CD4-positive, alpha-beta T cell (primary cell): ENCODE measurements at places on chromosomes 16 and 17.

DNA sequence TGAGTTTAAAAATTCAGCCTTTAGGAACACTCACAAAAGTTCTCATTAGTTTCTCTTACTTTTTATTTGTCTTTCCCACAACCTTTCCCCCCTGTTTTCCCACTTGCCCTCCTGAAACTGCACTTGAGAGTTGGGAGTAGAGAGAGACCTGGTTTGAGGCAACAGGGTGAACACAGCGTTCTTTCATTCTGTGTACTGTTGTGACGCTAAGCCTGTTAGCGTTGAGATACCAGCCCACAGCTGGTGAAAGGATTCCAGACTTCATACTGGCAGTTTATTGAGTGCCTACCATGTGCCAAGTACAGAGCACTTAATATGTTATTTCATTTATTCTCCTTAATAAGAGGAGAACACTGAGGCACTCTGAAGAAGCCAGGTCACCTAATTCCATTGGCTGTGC is 10.3 kb downstream of the TNRC6C start:
- no peak for DNase-seq

- no peak for DNase-seq
These were observed 7.3 kb downstream of the TRIM65 start for GRCh38 chr17:75889454-75889853.

GRCh38 chr16:10895053-10895946 is 18.3 kb downstream of the CIITA start:
- DNase-seq = no peak

DNA sequence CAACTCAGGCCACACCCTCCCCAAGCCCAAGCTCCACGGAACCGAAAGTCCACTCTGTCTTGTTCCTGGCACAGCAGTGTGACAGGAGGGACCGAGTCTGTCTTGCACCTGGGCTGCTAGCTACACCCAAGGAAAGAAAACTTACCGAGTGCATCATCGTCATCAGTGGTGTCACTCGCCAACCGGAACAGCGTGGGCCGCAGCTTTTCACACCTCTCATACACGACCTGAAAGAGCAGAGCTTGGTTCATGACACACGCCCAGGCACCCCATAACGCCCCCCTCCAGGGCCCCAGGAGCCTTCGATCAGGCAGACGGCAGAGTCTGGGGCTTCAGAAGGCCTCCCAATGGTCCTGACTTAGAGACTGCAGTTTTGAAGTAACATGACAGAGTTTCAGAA is 27.5 kb downstream of the GGA2 start:
- no peak for DNase-seq

DNA sequence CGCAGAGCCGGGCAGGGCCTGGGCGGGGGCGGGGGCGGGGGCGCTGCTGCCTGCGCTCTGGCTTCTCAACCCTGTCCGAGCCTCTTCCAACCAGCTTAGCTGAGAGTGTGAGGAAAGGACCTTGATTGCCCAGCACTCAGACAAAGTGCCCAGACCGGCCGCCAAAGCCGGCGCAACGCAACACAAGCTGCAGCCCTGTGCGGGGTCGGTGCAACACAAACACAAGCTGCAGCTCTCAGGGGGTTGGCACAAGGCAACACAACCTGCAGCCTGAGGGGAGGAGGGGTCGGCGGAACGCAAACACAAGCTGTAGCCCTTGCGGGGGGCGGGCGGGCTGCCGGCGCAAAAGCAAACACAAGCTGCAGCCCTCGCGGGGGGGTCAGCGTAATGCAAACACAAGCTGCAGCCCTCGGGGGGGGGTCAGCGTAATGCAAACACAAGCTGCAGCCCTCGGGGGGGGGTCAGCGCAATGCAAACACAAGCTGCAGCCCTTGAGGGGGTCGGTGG is 60.0 kb downstream of the KLHDC4 start:
- DNase-seq = no peak

DNA sequence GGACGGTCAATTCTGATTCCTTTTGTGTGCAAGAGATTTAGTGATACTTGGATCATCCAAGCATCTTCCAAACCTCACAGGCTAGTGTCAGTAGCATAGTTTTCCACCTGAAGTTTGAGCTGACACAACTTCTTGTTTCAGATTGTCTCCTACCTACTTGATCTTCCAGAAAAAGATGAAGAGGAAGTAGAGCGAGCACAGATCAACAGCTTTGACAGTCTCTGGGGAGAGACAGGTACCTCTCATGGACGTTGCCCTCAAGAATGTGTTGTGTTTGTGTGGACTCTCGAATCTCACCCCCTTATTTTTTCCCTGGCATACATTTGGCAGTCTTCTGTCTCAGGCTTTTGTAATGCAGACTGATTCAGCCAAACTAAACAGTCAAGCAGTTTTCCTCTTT is 47.4 kb downstream of the CYB561 start:
- DNase-seq = no peak

DNA sequence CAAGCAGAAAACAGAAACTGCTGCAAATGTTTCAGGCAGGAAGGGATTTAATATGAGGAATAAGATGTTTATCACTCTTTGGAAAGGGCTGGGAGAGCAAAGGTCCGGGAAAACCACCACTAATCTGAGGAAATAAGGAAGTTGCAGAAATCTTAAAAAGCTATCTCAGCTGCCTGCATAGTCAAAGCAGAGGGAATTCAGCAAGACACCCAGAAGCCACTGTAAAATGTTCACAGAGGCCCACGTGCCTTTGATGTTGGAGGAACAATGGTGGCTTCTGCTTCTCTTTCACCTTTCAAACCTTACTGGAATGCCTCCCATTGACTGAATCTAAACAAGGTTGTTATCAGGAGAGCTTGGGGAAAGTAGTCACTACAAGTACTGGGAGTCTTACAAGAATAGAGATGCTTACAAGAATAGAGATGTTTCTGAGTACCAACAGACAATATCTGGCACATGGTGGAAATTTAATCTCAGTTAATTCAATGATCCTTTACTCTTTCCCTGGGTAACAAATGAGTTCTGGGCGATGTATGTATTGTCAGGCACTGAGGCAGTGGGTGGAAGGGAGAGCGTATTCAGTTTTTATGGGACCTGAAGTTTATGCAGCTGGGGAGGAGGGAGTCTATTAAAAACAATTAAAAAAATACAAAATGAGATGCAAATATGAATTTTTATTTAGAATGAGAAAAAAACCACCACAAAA is 56.1 kb upstream of the MED13 start:
- DNase-seq = no peak

DNA sequence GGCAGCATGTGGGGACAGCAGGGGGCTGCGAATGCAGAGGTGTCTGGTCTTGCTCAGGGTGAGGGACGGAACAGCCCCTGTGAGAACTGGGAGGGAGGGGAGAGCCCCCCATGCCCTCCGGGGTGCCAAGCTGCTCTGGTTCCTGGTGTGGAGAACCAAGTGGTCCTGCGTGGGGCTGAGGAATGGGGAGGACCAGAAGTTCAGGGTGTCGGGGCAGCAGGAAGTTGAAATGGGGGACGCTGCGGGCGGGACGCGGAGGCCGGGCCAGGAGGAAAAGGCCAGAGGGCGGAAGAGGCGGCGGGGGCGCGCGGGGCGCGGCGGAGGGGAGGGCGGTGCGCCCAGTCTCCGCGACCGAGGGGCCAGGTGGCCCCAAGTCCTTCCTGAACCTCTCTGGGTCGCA is 3.6 kb downstream of the ALDH3A1 start:
- DNase-seq = no peak

GRCh38 chr17:329784-330420 is 22.7 kb downstream of the RPH3AL start:
- no peak for DNase-seq

- DNase-seq = no peak
These were observed 471.2 kb upstream of the HSBP1 start for GRCh38 chr16:83336603-83337002.

GRCh38 chr17:15087946-15088345 is 177.2 kb downstream of the PMP22 start:
- DNase-seq = no peak

GRCh38 chr16:81838794-81839193 is 59.7 kb downstream of the PLCG2 start:
- DNase-seq = no peak

DNA sequence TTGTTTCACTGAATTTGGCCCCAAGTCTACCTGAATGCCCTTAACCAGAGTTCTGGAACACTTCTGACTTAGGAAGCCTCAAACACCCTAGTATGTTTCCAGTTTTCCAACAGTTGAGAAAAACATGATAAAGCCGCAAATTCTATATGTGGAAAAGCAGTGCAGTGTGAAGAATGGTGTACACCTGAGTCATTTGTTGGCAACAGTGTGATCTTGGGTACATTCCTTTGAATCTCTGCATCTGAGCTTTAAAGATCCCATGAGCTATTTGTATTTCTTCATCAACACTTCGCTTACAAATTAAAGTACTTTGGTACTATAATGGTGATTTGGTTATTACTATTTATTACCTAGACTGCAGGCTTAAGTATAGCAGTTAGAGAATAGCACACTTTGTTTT is 93.6 kb upstream of the TBX2 start:
- DNase-seq = no peak

DNA sequence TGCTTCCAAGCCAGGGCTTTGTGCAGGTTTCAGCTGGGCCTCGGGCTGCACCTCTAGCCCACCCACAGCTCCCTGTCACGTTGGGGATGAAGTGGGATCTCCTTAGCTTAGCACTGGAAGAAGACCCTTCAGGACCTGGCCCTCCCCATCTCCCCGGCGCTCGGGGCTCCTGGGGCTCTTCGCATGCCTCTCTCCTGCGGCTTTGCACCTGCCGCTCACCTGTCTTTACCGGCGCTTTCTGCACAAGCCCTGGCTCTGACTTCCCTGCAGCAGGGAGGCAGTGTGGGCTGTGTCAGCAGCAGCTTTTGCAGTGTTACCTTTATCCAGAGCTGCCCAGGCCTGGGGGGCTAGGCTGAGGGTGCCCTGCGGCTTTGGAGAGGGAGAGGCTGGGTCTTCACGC is 52.3 kb downstream of the NT5M start:
- DNase-seq = no peak
